Large intestine (tissue), 12 donors: ENCODE measurements at places on chromosomes 2 and 18. TPM values are rescaled to one million over a fixed set of nuclear protein-coding genes. Genes with fewer than 3 reads are reported as not detected.
A peak's percentile ranks its signal among the peaks of the same experiment; 100 is the strongest.

Gene ICA1L
- 10.7 TPM for polyA plus RNA-seq

GRCh38 chr2:30661173-30662107 lies 145.8 kb downstream of the CAPN13 start:
- H3K27me3 ChIP-seq, result no peaks in the 10 kb centered on the region
- H3K4me3 ChIP-seq, result no peak overlapping the region
- H3K36me3 ChIP-seq, result no peaks in the 10 kb centered on the region
- no peak overlapping the region for H3K27ac ChIP-seq
- H3K4me1 ChIP-seq, result peaks cover 8% of the 10 kb centered on the region
- no peak for DNase-seq

Gene KIAA2012
- polyA plus RNA-seq, result 0.28 TPM

- H3K4me3 ChIP-seq, result no peak overlapping the region
- no peaks in the 10 kb centered on the region for H3K4me1 ChIP-seq
- no peak for DNase-seq
- H3K36me3 ChIP-seq, result no peaks in the 10 kb centered on the region
Measured at GRCh38 chr2:67393237-67393636, 3.9 kb upstream of the ETAA1 start.

Gene RIT2
- polyA plus RNA-seq, result 1.9 TPM

- H3K27ac ChIP-seq, result no peak overlapping the region
- no peaks in the 10 kb centered on the region for H3K36me3 ChIP-seq
- no peaks in the 10 kb centered on the region for H3K4me1 ChIP-seq
- no peak overlapping the region for H3K4me3 ChIP-seq
Measured at GRCh38 chr18:33696332-33697162, 118.5 kb downstream of the ASXL3 start.

DNA sequence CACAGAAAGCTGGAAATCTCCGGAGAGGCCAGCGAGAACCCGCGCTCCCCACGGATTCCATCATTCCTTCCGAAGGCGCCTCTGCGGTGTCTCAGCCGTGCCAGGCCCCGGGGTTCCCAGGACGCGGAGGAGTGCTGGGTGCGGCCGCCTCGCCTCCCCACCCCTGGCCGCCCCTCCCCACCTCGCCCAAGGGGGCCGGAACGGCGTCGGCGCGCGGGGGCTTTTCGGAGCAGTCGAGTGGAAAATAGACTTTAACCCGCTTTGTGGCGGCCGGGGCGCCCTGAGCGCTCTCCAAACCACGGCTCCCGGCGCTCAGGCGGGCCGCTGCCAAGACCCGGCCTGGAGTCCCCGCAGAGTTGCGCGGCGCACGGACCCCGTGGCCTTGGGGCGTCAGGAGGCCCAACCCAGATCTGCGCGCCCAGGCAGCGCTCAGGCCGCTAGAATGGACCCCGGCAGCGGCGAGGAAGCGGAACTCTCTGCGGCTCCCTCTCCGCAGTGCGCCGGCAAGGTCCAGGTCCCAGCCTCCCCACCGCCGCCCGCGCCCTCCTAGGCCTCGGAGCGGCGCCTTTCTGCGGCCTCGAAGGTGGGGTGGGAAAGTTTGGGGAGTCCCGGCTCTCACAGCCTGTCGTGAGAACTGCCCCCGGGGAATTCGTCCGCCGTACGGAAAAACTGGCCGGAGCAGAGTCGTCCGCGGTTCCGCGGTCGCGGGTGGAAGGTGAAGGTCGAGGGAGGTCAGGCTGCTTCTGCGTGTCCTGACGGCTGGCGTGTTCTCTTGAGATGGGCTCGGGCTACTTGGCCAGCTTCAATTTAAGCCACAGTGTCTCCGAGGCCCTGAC lies 1.2 kb upstream of the EMX1 start:
- DNase-seq, result peak; percentile 66
- H3K4me1 ChIP-seq, result peaks cover 25% of the 10 kb centered on the region
- peaks cover 92% of the 10 kb centered on the region for H3K27me3 ChIP-seq
- peak overlapping the region; percentile 40 for H3K4me3 ChIP-seq
- no peaks in the 10 kb centered on the region for H3K36me3 ChIP-seq

- no peaks in the 10 kb centered on the region for H3K4me1 ChIP-seq
- DNase-seq, result no peak
- no peak overlapping the region for H3K4me3 ChIP-seq
- no peaks in the 10 kb centered on the region for H3K36me3 ChIP-seq
Measured at GRCh38 chr2:133235968-133236367, 332.3 kb downstream of the NCKAP5 start.
